ENCODE measurements at places on chromosomes 2 and 18. TPM values are rescaled to one million over a fixed set of nuclear protein-coding genes. Genes with fewer than 3 reads are reported as not detected.

- H3K27me3 ChIP-seq, result peaks cover 18% of the 10 kb centered on the region
- DNase-seq, result no peak
- H3K27ac ChIP-seq, result no peak overlapping the region
- peaks cover 9% of the 10 kb centered on the region for H3K4me1 ChIP-seq
- no peaks in the 10 kb centered on the region for H3K36me3 ChIP-seq
These were observed 5.2 kb downstream of the DYSF start for GRCh38 chr2:71458413-71459083.

The PTPRM gene
- total RNA-seq, result 11.5 TPM

DNA sequence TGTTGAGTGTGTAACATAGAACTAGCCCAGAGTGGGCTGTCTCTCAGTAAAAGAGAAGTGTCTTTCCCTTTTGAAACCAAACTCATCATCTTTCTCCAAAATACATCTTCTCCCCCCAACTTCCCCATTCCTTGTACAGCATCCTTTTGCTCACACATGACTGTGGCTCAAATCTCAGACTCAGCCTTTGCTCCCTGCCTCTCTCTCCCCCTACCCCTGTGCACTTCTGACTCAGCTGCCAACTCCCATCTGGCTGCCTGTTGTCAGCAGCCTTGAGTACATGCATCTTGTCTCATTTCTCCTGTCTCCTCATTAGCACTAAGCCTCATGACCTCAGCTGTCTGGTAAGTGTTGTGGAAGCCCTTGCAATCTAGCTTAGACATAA, 18.1 kb upstream of the MGAT4A start:
- H3K4me1 ChIP-seq, result peaks cover 38% of the 10 kb centered on the region
- DNase-seq, result peak; percentile 58
- H3K36me3 ChIP-seq, result peaks cover 14% of the 10 kb centered on the region
- no peaks in the 10 kb centered on the region for H3K27me3 ChIP-seq
- H3K4me3 ChIP-seq, result peak overlapping the region; percentile 12
- no peak overlapping the region for H3K27ac ChIP-seq

The GPR55 gene
- 0.38 TPM for total RNA-seq

- no peak overlapping the region for H3K4me3 ChIP-seq
- H3K27me3 ChIP-seq, result peaks cover 3% of the 10 kb centered on the region
These were observed 213.0 kb downstream of the PHLPP1 start for GRCh38 chr18:62928326-62928725.

DNA sequence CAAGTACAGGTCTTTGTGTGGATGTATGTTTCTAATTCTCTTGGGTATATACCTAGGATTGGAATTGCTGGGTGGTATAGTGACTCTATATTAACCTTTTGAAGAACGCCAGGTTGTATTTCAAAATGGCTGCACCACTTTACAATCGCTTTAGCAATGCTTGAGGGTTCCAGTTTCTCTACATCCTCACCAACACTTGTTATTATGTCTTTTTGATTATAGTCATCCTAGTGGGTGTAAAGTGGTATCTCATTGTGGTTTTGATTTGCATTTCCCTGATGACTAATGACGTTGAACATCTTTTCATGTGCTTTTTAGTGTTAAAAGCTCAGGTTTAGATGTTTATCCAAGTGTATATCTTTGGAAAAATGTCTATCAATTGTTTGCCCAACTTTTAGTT, 39.5 kb downstream of the CTIF start:
- H3K36me3 ChIP-seq, result no peaks in the 10 kb centered on the region
- H3K27ac ChIP-seq, result no peak overlapping the region
- no peak overlapping the region for H3K4me3 ChIP-seq
- DNase-seq, result no peak

The SLC5A7 gene
- total RNA-seq, result not detected

DNA sequence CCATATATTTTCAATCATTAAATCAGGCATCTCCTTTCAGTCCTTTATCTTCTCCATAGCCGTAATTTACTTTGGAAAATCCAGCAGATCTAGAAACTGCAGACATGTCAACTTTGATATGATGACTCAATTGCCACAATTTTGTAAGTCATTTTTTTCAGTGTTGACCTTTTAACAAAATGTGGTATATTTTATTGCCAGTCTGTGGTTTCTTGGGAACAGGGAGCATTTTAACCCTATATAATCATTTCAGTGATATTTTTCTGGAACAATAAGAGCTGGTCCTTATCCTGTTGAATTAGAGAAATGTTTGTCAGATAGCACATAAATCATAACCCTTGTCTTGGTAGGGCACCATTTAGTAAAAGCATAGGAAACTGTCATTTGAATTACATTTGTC, 90.9 kb upstream of the UBXN4 start:
- no peak overlapping the region for H3K4me3 ChIP-seq
- H3K36me3 ChIP-seq, result peaks cover 58% of the 10 kb centered on the region
- H3K27ac ChIP-seq, result no peak overlapping the region
- H3K4me1 ChIP-seq, result peaks cover 8% of the 10 kb centered on the region
- H3K27me3 ChIP-seq, result no peaks in the 10 kb centered on the region

- H3K36me3 ChIP-seq, result no peaks in the 10 kb centered on the region
- H3K27me3 ChIP-seq, result no peaks in the 10 kb centered on the region
- no peaks in the 10 kb centered on the region for H3K4me1 ChIP-seq
- H3K4me3 ChIP-seq, result no peak overlapping the region
These were observed 1070.3 kb upstream of the CELF4 start for GRCh38 chr18:38635709-38636430.

- H3K4me1 ChIP-seq, result no peaks in the 10 kb centered on the region
- no peak overlapping the region for H3K27ac ChIP-seq
- DNase-seq, result no peak
- H3K27me3 ChIP-seq, result peaks cover 8% of the 10 kb centered on the region
These were observed 32.3 kb upstream of the C18orf32 start for GRCh38 chr18:49519101-49519971.

DNA sequence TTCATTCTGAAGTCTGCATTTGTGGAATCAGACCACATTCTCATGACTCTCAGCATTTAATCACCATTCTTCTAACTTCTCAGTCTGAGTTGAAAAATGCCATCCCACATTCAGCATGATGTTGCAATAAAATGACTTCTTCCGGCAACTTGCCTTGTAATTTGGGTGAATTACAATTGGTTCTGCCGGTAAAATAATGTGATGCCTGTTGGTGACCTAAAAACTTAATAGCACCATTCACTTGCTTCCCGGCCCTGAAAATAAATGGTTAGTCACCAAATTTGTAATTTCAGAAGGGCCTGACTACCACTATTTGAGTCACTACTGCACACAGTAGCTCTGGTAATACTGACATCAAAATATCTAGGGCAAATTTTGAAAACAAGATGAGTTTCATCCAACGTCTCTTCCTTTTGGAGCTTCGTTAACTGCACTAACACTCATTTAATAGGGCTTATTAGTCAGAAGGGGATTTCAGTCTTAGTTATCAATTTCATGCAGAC, 637.1 kb upstream of the CHAC2 start:
- no peaks in the 10 kb centered on the region for H3K36me3 ChIP-seq
- no peak for DNase-seq
- H3K27ac ChIP-seq, result no peak overlapping the region
- H3K4me3 ChIP-seq, result no peak overlapping the region

GRCh38 chr2:241751776-241752175, 17.3 kb downstream of the D2HGDH start:
- H3K4me1 ChIP-seq, result no peaks in the 10 kb centered on the region
- H3K4me3 ChIP-seq, result no peak overlapping the region
- no peak overlapping the region for H3K27ac ChIP-seq
- no peaks in the 10 kb centered on the region for H3K27me3 ChIP-seq
- DNase-seq, result no peak
- H3K36me3 ChIP-seq, result peaks cover 21% of the 10 kb centered on the region

GRCh38 chr2:201176081-201176481, 6.9 kb upstream of the CASP10 start:
- H3K36me3 ChIP-seq, result no peaks in the 10 kb centered on the region
- DNase-seq, result no peak
- H3K4me3 ChIP-seq, result no peak overlapping the region
- H3K27me3 ChIP-seq, result no peaks in the 10 kb centered on the region
- peaks cover 19% of the 10 kb centered on the region for H3K4me1 ChIP-seq

The HEATR5B gene
- 14.8 TPM for total RNA-seq

DNA sequence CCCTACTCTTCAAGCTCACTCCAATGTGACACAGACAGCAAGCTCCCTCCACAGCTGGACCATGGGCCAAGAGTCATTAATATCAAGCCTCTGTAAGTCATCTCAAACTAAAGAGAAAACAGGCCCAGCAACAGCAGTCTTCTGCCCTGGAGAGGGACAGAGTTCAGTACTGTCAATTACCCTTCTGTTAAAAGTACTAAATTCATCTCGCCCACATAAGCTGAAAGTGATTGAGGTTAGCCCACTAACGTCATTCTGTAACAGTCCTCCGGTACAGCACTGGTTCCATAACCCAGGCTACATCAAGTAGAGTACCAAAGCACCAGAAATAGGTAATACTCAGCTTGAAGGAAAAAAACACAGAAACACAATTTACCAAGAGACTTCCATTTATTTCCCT, 25.9 kb downstream of the THADA start:
- peaks cover 27% of the 10 kb centered on the region for H3K4me1 ChIP-seq
- H3K27ac ChIP-seq, result peak overlapping the region; percentile 92
- H3K4me3 ChIP-seq, result peak overlapping the region; percentile 63
- no peaks in the 10 kb centered on the region for H3K27me3 ChIP-seq
- peak; percentile 70 for DNase-seq

GRCh38 chr2:171615069-171615468, 72.2 kb upstream of the DYNC1I2 start:
- H3K4me1 ChIP-seq, result no peaks in the 10 kb centered on the region
- peaks cover 20% of the 10 kb centered on the region for H3K27me3 ChIP-seq
- H3K4me3 ChIP-seq, result no peak overlapping the region
- no peaks in the 10 kb centered on the region for H3K36me3 ChIP-seq
- no peak overlapping the region for H3K27ac ChIP-seq
- DNase-seq, result no peak

- peak overlapping the region; percentile 46 for H3K4me3 ChIP-seq
- DNase-seq, result no peak
- peaks cover 3% of the 10 kb centered on the region for H3K36me3 ChIP-seq
- peak overlapping the region; percentile 72 for H3K27ac ChIP-seq
These were observed 4.0 kb downstream of the EMILIN2 start for GRCh38 chr18:2850816-2851215.

DNA sequence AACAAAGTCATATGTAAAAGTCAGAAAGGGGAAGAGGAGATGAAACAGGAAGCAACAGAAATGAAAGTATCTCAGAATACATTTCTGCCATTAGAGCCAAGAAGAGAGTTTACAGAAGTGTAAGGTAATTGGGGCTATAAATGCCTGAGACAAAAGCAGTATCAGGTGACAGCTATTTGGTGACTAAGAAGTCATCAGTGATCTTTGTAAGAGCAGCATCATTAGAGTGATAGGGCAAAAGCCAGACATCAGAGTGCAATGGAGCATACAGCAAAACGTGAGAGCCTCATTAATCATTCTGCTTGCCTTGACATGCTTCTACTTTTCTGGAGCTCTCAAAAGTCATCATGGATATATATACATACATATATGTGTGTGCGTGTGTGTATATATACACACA, 804.7 kb upstream of the PIK3C3 start:
- H3K4me1 ChIP-seq, result no peaks in the 10 kb centered on the region
- no peak overlapping the region for H3K27ac ChIP-seq
- no peaks in the 10 kb centered on the region for H3K36me3 ChIP-seq
- no peak for DNase-seq

The CPLX4 gene
- total RNA-seq, result not detected

DNA sequence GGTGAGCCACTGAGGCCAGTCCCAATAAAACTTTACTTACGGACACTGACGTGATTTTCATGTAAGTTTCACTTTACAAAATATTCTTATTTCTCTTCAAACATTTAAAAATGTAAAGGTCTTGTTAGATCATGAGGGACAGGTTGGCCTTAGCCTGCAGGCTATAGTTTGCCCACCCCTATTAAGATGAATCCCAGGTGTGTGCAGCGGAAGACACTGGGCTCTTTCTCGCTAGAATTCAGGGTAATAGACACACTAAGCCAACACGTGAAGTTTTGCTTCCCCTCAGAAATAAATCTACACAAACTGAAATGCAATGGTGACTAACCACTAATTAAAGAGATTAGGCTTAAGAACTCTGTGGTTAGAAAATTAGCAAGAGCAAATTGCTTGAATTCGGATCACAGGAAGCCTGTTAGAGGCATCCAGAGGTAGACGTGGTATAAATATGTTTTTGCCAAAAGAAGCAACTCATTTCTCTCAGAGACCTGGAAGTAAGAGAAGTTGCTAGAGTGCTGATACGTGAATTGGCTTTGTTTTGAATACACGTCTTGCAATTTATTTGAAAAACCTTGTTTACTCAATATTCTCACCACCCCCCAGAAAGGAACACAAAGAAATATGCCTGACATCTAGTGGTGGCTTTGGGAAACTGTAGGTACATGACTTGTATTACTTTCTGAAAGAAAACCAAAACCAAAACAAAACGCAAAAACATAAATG, 151.6 kb downstream of the DTNB start:
- peak overlapping the region; percentile 18 for H3K4me3 ChIP-seq
- H3K27ac ChIP-seq, result peak overlapping the region; percentile 45
- peaks cover 19% of the 10 kb centered on the region for H3K4me1 ChIP-seq
- H3K36me3 ChIP-seq, result peaks cover 2% of the 10 kb centered on the region
- no peaks in the 10 kb centered on the region for H3K27me3 ChIP-seq

- no peak for DNase-seq
- H3K4me1 ChIP-seq, result no peaks in the 10 kb centered on the region
- H3K36me3 ChIP-seq, result no peaks in the 10 kb centered on the region
- H3K4me3 ChIP-seq, result no peak overlapping the region
These were observed 1365.5 kb upstream of the CHAC2 start for GRCh38 chr2:52402128-52402527.

DNA sequence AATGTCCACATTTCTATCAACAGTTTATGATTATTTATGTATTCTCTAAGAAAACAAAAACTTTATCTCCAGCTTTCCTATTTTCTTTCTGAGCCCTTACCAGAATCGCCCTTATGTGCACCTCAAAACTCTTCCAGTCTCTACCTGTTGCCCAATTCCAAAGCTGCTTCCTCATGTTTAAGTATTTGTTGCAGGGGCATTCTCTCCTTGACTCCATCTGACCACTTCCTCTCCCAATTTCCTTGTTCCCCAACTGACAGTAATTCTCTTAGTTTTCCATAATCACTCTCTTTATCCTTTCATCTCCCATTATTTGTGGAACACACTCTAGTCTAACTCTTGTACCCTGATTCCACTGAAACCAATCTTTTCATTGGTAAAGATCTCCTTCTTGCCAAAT, 105.4 kb upstream of the RBBP8 start:
- H3K4me1 ChIP-seq, result peaks cover 3% of the 10 kb centered on the region
- peaks cover 9% of the 10 kb centered on the region for H3K27me3 ChIP-seq
- no peaks in the 10 kb centered on the region for H3K36me3 ChIP-seq
- H3K27ac ChIP-seq, result no peak overlapping the region
- no peak for DNase-seq

- H3K36me3 ChIP-seq, result no peaks in the 10 kb centered on the region
- no peak overlapping the region for H3K4me3 ChIP-seq
- no peaks in the 10 kb centered on the region for H3K27me3 ChIP-seq
- no peaks in the 10 kb centered on the region for H3K4me1 ChIP-seq
- H3K27ac ChIP-seq, result no peak overlapping the region
These were observed 664.9 kb downstream of the KCNJ3 start for GRCh38 chr2:155363349-155363888.

DNA sequence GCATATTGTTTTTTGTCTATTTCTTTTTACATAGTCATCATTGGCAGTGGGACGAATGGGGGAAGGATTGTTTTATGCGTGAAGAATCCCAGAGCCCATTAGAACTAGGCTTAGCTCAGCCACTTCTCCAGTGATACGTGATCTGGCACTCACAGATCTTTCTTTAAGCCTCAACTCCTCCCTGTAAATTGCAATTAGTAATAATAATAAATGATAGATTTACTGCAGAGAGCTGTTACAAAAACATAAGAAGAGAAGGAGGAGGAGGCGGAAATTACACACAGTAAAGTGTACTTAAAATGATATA, 629.3 kb downstream of the NRXN1 start:
- H3K27me3 ChIP-seq, result no peaks in the 10 kb centered on the region
- H3K36me3 ChIP-seq, result no peaks in the 10 kb centered on the region
- H3K4me3 ChIP-seq, result no peak overlapping the region
- H3K27ac ChIP-seq, result no peak overlapping the region

The CXCR1 gene
- not detected for total RNA-seq

Data from activated CD4-positive, alpha-beta T cell treated with anti-CD3 and anti-CD28 coated beads, Interleukin-2, amount 10 ng/mL, durations not matched to agents 24 days and 14 days (primary cell).